GM12891 (cell line): ENCODE measurements at places on chromosomes 1 and 21.

GRCh38 chr1:155871390-155871789 lies 12.0 kb downstream of the SYT11 start:
- no peak for DNase-seq

DNA sequence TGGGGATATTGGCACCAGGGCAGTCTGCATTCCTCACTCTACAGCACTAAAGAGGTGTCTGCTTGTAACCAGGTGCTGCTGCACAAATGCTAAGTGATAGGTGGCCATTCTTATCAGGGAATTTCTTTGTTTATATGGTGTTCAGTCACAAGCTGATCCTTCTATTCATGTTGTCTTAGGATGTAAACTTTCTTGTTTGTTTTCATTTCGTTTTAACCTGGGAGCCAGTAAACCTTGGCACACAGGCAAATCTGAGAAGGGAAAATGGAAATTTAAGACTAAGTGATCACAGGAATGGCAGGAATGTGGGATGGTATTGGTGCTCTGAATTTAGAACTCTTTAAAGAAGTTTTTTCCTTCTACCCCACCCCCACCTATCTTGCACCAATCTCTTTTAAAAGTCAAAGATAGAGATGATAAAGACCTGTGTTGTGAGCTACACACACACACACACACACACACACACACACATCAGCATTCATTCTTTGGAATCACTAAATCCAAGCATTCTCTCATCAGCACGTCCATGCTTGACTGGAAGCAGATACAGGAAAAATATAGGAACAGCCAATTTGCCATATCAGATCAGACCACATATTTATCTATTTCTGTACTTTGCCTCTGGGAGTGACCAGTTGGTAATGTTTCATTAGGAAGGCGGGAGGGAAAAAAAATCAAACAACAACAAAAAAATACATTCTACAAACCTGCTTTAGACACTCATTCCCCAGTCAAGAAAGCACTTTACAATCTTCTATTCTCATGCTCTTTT lies 451.4 kb upstream of the ADGRL2 start:
- DNase-seq, result no peak

DNA sequence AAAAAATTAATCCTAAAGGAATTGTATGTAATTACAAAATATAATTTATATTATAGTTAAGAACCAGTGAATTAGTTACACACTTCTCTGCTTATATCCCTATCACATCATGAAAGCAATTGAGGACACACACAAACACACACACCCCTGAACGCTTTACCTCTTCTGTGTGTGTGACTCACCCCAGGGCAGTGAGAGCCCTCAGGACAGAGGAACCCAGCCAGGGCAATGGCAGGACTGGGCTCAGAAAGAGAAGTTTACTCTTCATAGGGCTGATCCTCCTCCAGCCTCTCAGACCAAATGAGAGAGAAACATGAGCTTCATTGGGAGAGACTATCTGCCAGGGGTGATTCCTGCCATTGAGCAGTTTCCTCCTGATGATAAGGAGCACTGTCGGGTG lies 38.1 kb downstream of the SLC44A3 start:
- DNase-seq, result no peak

DNA sequence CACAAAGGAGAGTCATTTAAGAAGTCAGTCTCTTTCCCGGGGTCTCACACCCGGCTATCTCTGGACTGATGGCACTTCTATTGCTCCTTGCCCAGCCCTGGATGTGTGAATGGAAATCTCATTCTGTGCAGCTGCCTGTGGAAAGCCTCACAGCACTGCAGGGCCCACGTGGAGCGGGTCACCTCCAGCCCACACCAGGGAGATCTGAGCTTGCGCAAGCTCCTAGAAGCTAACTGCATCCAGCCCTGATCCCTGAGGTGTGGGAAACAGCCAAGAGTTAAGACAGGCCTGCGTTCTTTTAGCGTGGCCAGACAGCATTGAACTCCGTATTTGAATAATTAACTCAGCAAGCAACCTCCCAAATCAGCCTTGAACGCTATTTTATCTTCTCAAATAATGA lies 150.5 kb downstream of the LRIG2 start:
- DNase-seq, result no peak

- no peak for DNase-seq
These were observed 72.8 kb downstream of the ETS2 start for GRCh38 chr21:38878379-38879179.

DNA sequence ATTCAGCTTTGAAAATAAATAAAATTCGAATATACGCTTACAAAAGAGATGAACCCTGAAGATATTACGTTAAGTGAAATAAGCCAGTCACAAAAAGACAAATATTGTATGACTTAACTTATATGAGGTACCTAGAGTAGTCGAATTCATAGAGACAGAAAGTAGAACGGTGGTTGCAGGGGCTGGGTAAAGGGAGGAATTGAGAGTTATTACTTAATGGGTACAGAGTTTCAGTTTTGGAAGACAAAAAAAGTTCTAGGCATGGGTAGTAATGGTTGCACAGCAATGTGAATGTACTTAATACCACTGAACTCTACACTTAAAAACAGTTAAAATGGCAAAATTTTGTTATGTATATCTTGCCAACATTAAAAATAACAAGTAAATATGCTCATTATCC lies 48.6 kb upstream of the ZNHIT6 start:
- DNase-seq, result no peak
